ENCODE measurements at places on chromosomes 7 and 10.

GRCh38 chr10:59240582-59241183 lies 64.2 kb downstream of the PHYHIPL start:
- peak; percentile 40 for DNase-seq

DNA sequence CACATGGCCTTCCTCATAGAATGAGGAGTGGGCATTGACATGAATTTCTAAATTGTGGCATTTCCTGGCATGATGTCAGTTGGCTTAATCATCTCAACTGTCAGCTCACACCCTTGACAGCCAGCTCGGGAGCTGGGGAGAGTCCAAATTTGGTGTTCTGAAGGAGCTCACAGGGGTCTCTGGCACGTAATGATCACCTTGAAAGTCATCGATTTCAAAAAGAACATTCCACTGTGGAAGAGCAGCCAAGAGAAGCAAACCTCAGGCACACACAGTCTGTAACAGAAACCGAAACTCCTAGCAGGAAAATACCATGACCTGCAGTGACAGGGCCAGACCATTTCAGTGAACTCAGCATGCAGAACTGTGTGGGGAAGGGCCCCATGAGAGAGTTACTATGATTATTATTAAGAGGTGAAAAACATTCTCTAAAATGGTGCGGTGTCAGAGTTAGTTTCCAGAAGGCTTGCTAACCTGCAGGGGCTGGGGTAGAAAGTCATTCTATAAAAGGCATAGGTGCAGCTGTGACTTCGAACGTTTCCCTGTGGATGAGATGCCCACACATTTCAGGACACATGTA lies 26.4 kb upstream of the KLF6 start:
- DNase-seq = no peak

DNA sequence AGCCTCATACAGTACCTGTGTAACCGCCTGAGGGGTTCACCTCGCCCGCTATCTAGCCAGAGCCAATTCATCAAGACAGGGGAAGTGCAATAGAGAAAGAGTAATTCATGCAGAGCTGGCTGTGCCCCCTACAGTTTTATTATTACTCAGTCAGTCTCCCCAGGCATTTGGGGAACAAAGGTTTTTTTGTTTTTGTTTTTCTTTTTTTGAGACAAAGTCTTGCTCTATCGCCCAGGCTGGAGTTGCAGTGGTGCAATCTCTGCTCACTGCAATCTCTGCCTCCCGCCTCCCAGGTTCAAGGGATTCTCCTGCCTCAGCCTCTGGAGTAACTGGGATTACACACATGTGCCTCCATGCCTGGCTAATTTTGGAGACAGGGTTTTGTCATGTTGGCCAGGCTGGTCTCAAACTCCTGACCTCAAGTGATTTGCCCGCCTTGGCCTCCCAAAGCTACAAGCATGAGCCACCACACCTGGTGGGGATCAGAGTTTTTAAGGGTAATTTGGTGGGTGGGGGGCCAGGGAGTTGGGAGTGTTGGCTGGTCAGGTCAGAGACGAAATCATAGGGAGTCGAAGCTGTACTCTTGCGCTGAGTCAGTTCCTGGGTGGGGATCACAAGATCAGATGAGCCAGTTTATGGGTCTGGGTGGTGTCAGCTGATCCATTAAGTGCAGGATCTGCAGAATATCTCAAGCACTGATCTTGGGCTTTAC lies 116.5 kb downstream of the MARCHF5 start:
- DNase-seq = no peak

- DNase-seq = no peak
These were observed 600.5 kb upstream of the MGMT start for GRCh38 chr10:128866551-128866950.
